ENCODE measurements at places on chromosomes 12 and 14. TPM values are rescaled to one million over a fixed set of nuclear protein-coding genes. Genes with fewer than 3 reads are reported as not detected.
A peak's percentile ranks its signal among the peaks of the same experiment; 100 is the strongest.

The ACSM4 gene
- not detected for total RNA-seq

The OAS1 gene
- total RNA-seq = 46.0 TPM

The PLBD2 gene
- 18.8 TPM for total RNA-seq

The GLIPR1L2 gene
- 0.24 TPM for total RNA-seq

The PTCSC3 gene
- total RNA-seq = not detected

GRCh38 chr14:77574446-77575115 lies 41.9 kb downstream of the SPTLC2 start:
- DNase-seq = no peak

DNA sequence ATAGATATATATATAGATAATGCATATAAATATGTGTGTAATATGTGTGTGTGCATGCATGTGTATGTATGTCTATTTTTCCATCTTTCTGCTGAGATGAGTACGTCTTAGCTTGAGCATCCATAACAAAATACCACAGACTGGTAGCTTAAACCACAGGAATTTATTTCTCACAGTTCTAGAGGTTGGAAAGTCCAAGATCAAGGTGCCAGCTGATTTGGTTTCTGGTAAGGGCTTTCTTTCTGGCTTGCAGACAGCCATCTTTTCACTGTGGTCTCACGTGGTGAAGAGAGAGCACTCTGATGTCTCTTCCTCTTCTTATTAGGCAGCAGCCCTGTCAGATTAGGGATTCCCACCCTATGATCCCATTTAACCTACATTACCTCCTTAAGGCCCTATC lies 47.3 kb downstream of the ACSM4 start:
- DNase-seq = peak; percentile 14

- no peak for DNase-seq
Measured at GRCh38 chr12:49462083-49462744, 76.6 kb upstream of the KCNH3 start.

GRCh38 chr12:92439420-92439805 lies 263.4 kb upstream of the PLEKHG7 start:
- no peak for DNase-seq

GRCh38 chr14:55099756-55100155 lies 29.3 kb upstream of the LGALS3 start:
- no peak for DNase-seq

- no peak for DNase-seq
Measured at GRCh38 chr12:20370014-20370386, 1.7 kb downstream of the PDE3A start.

GRCh38 chr12:122880668-122881067 lies 15.3 kb downstream of the VPS37B start:
- peak; percentile 49 for DNase-seq

DNA sequence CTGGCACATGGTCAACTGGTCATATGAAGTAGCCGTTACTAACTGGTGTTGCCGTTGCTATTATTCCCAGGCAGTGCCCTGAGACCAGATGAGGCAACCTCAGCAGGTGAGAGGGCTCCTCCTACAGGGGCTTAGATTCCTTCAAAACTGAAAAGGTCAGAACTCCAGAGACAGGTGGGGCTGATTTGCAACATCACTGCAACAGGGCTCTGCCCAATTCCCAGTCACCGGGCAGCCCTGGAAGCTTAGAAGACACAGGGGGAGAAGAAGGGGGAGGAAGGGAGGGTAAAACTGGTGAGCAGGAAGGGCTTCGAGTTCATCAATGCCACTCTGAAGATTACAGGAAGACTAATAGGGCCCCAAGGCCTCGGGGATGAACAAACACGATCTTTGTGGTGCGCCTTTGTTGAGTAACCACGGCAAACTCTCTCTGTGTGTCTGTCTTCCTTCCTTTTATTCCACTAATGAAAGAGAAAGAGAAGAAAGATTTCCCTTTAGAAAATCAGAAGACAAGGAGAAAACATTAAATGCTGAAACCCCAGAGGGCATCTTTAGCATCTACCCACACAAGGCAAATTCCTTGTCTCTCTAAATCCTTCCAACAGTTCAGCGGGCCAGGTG lies 749.1 kb upstream of the TBX3 start:
- no peak for DNase-seq

- no peak for DNase-seq
Measured at GRCh38 chr12:132341318-132342050, 12.1 kb upstream of the GALNT9 start.

GRCh38 chr12:3262470-3262869 lies 185.3 kb downstream of the TSPAN9 start:
- no peak for DNase-seq

GRCh38 chr12:94133964-94134795 lies 14.2 kb upstream of the PLXNC1 start:
- peak; percentile 31 for DNase-seq

Measured in activated CD4-positive, alpha-beta memory T cell treated with anti-CD3 and anti-CD28 coated beads for 36 hours (primary cell).